NCI-H1436 treated with DMSO at 0.1 percent for 48 hours (cell line): ENCODE measurements at places on chromosomes 6 and 20.

GRCh38 chr6:71279740-71280139 is 8.9 kb upstream of the OGFRL1 start:
- DNase-seq = no peak

DNA sequence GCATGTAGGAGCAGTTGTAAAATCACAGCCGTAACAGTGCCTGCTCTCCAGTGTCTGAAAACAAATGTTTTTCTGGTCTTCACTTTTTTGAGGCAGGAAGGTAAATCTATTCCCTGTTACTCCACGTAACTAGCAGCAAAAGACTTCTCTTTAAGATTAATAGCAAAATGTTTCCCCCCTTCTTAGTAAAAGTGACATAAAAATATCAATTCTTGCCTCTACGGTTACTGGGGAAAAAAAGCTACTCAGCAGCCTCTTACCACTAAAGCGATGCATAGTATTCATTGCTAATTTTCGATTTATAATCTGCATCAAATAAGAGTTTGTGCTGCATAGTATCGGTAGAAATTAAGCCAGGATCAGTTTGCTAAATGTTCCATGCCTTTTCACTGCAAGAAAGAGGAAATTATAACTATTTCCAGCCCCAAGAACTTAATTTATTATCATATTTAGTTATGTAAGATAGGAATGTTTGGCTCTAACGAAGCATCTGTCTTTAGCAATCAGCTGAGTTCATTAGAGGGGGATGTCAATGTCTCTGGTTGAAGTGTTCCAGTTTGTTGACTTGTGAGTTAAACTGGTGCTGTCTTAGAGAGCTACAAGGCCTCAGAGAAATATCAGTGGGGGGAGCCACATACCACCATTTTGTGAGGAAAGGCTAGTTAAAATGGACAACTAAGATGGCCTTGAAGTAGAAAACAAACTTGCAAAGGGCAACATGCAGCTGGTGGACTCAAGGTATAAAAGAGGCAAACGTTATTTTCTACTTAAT is 617 bp upstream of the TSPYL1 start:
- no peak for DNase-seq

GRCh38 chr6:159984268-159984786 is 15.4 kb downstream of the IGF2R start:
- DNase-seq = no peak

GRCh38 chr6:30283761-30284160 is 43.0 kb upstream of the TRIM39 start:
- no peak for DNase-seq

DNA sequence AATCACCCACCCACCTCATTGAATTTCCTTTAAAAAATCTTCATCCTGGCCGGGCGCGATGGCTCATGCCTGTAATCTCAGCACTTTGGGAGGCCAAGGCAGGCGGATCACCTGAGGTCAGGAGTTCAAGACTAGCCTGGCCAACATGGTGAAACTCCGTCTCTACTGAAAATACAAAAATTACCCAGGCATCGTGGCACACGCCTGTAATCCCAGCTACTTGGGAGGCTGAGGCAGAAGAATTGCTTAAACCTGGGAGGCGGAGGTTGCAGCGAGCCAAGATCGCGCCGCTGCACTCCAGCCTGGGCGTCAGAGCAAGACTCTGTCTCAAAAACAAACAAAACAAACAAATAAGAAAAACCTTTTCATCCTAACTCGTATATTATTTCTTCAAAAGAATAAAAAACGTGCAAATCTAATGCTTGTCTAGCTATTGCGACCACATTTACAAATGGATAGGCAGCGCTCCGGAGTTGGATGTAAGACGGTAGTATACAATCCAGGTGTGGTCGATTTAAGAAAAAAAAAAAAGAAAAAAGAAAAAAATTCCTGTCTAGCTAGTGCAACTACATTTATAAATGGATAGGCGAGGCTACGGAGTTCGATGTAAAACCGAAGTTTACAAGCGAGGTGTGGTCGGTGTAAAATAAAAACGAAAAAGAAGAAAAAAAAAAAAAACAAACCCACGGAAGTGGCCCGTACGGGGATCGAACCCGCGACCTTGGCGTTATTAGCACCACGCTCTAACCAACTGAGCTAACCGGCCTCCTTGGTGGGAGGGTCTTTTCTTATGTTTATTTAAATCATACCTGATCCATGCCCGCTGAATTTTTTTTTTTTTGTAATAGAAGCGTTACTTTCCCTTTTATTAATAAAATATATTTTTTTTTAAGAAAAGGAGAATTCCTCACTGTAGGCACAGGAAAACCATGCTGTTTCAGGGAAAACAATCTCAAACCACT is 70.7 kb upstream of the PRSS16 start:
- DNase-seq = no peak

- DNase-seq = no peak
These were observed 35.9 kb downstream of the ATP9A start for GRCh38 chr20:51732096-51732791.

DNA sequence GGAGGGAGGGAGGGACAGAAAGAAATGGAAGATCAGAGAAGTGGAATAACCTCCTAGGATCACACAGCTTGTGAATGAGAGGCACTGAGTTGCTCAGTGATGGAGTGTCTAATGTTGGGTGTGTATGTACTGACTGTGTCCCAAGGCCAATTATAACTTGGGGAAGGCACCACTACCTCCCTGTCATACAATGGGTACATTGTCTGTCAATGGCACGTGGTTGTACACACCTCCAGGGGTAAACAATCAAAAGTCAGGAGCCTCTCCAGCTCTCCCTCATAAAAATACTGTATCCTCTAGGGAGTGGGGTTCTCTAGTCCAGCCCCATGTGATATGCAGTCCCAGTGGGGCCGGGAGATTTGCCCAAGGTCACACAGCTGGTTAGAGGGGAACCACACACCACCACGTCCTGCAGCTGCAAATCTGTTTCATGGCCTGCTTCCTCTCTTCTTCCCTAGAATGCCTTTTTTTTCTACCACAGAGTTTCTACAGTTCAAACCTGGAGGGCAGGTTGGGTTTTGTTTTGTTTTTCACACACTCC is 112.5 kb downstream of the SNX5 start:
- DNase-seq = peak; percentile 39

DNA sequence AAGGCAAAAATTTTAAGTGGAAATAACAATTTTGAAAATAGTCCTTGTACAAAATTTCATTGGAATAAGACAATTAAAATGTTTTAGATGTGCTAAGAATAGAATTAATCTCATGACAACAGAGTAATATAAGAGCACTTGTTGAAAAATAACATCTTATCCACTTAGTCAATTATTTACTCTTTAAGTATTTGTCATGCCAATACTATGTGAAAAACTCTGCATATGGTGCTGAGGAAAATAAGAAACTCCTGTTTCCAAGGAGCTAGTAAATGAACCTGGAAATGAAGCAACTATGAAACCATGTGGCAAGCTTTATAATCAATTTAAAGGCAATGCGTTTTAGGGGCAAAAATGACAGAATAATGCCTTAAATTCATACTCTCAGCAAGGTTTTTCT is 42.7 kb upstream of the HCRTR2 start:
- DNase-seq = no peak

DNA sequence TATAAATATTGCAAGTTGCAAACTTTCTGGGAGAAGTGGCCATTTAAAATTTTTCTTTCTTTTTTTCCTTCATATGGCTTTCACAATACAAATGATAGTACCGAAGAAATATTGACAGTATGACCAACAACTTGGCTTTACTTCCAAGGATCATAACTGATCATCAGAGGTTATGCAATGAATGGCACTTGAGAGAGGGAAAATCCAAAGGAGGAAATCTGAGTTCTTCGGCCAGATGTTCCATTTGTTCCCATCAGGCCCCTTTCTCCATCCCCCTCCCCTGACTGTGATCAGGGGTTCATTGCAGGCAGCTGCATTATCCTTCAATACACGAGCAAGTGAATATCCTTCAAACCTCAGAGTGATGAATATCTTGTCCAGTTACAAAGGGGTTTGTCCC is 130.0 kb upstream of the UST start:
- no peak for DNase-seq

GRCh38 chr6:148021699-148022098 is 320.9 kb upstream of the SASH1 start:
- DNase-seq = no peak

DNA sequence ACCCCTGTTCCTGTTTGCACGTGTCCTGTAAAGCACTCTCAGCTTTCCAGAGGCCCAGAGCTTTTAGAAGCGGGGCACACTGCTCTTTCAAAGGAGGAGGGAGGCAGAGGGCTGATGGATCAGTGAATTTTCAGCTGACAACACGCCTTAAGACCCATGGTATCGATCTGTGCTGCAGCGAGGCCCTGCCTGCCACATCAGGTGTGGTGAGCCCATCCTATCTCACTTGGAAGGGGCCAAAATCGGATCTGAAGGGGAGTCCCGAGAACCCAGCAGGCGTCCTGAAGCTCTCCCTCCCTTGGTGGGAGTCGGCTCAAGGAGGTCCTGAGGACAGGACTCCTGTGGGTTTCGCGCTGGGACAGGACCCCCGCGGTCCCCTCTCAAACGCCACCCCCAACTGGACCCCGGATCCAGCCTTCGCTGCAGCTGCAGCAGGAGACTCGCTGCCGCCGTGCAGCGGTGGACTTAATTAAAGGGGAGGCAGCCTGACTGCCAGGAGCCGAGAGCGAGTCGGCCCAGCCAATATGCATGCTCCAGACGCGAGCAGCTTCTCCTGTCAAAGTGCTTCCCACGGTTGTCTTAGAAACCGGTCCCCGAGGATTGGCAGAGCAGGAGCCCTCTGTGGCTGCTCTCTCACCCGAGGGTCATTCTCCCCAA is 580.0 kb upstream of the ZNF337 start:
- DNase-seq = no peak

DNA sequence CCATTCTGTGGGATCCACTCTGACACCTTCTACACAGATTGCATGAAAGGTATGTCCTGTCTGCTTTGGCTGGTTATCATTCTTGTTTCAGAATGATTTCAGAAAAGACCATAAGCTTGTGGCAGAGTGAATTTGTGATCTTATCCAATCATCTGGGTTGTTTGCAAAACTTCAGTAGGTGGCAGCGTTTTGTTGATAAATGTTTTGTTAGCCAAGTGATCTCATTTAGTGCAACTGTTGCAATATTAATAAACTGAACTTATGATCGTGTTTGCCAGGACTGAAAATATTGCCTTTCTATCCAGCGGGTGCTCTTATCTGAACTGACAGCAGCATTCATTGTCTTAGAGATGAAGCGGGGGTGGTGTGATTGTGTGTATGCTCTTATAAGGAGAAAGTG is 613.2 kb upstream of the NOX3 start:
- DNase-seq = no peak

DNA sequence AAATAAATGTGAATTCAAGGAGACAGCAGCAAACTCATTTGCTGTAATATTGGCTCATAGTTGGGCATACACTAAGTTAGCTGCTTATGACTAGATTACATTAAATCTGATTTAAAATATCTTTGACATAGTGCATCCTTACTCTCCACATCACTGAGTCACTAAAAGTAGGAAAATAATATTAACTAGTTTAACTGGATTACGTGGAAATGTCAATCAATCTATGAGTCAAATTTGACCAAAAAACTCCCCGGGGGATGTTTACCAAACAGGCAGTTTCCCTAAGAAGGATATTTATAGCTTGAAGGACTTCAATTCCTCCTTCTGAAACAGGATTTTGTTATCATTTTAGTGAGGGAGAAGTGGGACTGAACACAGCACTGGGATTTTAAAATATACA is 366.5 kb downstream of the ESR1 start:
- no peak for DNase-seq

DNA sequence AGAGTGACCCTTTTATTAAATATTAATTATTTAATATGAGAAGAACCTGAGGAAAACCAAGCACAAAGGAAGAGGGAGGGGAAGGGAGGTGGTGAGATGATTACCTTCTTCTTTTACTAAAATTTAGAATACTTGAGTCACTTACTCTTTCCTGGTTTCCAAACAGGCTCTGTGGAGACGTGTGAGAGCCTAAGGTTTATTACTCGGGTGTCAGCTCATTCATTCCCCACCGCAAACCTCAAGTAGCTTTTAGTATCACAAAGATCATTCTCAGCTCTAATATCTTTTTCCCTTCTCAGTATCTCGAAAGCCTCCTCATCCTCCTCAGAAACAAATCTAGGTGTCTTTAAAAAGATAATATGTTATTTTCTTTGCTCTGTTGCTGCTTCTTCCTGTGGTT is 497.2 kb upstream of the JARID2 start:
- DNase-seq = no peak

GRCh38 chr20:62294516-62294915 is 8.3 kb upstream of the ADRM1 start:
- no peak for DNase-seq

DNA sequence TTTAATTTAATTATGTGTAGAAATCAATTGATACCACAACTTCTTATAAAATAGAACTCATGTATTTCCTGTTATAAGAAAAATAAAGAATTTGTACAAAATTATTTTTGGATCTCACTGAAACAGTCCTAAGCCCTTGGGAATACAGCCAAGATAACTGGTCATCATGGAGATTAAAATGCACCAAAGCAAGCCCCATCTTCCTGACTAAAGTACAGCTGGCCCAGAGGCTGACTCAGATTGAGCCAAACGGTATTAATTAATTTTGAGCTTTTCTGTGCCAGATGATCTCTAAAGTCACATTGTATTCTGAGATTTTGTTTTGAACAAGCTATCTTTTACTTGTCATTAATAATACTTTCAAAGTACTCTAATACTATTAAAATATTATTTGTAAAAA is 978.5 kb downstream of the TBC1D32 start:
- DNase-seq = no peak
